ENCODE measurements at places on chromosomes 2 and 18.

- no peak for DNase-seq
These were observed 124.5 kb upstream of the CCDC150 start for GRCh38 chr2:196515051-196515450.

- DNase-seq: no peak
These were observed 295.2 kb downstream of the PARD3B start for GRCh38 chr2:204840504-204840903.

DNA sequence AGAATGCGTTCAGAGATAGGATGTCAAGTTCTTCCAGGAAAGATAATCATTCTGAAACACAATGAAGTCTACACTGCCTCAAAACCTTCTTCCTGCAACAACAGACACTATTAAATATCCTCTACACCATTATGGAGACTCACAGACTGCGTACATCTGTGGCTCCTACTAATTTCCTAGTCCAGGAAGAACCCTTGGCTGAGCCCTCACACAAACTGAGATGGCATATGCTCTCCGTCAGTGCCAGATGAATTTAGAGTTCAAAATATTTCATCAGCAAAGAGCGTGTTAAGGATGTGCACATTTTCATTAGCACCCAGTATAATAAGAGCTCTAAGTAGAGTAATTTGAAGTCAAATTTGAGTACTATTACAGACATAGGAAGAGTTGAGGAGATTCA, 117.2 kb downstream of the TCF4 start:
- no peak for DNase-seq

GRCh38 chr2:3036432-3037125, 341.0 kb downstream of the EIPR1 start:
- DNase-seq: no peak
